NCI-H2081 treated with DMSO at 0.1 percent for 48 hours (cell line): ENCODE measurements at places on chromosomes 5 and 9.

- DNase-seq = no peak
These were observed 291.5 kb downstream of the ZSWIM6 start for GRCh38 chr5:61623401-61624069.

DNA sequence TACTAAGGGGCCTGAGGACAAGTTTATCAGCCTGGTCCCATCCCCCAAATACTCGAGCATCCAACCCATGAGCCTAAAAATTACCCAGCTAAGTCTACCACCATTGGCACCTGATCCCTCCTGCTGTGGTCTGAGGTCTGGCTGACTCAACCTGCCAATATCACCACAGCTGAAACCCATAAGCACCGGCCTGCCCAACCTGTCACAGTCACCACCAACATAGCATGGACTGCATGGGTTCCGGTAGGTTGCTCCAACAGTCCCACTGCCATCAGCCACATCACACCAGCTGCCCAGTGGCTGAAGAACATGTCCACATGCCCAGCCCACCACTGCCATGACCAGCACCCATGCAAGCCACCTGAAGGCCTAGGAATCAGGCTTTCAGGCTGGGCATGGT lies 495.0 kb downstream of the PRELID2 start:
- DNase-seq = no peak

- no peak for DNase-seq
These were observed 20.5 kb downstream of the ELP1 start for GRCh38 chr9:108913391-108913790.

DNA sequence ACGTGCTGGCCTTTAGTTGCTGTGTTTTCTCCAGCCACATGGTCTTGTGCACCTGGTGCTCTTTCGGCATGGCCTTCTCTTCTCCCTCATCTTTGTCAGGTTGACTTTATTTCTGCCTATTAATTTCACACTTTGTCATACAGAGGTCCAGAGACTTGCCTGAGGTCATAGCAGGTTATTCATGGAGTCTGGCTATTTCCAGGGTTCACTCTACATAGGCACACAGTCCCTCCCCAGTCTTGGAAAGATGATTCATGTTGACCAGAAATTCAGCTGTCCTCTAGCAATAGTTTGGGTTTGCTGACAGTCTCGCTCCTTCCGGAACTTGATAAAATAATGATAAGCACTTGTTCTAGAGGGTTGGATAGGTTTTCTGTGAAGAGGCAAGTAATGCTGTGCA lies 81.6 kb downstream of the ARHGAP26 start:
- no peak for DNase-seq

GRCh38 chr5:7837403-7837802 lies 13.5 kb downstream of the CFAP90 start:
- DNase-seq = no peak

DNA sequence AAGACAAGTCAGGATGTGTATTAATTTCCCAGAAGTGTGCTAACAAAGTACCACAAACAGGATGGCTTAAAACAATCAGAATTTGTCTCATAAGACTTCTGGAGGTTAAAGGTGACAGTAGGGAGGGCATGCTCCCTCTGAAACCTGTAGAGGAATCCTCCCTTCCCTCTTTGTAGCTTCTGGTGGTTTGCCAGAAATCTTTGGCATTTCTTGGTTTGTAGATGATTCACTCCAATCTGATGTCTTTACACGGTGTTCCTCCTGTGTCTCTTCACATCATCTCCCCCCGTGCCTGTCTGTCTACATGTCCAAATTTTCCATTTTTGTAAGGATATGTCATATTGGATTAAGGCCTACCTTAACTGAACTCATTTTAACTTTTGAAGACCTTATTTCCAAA lies 471.5 kb downstream of the ZNF608 start:
- no peak for DNase-seq

DNA sequence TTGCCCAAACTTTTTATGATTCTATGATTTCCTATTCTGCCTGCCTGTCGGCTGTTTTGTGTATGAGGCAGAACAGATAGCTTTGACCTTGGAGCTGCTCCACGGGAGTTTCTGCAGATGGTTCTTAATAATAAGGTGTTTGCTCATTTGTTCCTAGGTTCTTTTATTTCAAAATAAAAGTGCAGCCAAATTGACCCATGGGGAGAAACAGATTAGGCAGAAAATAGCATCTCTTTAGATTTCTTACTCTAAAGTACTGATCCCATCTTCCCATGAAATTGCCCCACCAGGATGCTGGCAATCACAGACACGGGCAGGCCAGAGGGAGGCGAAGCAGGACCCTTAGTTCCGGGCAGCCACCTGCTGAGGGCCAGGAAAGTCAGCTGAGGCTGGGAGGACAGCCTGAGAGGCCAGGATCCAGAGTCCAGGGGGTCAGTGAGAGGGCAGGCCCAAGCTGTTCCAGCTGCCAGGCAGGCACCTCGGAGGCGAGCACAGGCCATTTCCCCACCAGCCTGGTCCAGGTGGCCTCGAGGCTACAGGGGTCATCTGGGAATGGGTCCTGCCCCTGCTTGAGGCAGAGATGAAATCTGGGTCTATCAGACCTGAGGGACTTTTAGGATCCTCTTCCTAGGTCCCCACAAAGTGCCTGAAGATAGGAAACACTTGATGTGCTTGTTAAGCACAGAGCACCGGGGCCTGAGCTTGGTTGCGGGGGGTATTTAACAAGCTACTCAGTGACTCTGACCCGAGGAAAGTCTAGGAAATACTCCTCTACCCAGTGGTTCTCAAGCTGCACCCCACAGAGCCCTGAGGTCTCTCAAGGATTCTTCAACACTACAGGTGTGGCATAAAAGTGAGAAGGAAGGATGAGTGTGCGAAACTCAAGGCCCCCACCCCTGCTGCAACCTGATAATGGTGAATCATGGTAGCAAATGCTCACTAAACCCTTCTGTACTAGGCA lies 145.4 kb downstream of the CMYA5 start:
- DNase-seq = no peak

GRCh38 chr9:70609542-70610286 lies 195.3 kb upstream of the KLF9 start:
- no peak for DNase-seq

- no peak for DNase-seq
These were observed 200.1 kb downstream of the NSG2 start for GRCh38 chr5:174245516-174246075.

DNA sequence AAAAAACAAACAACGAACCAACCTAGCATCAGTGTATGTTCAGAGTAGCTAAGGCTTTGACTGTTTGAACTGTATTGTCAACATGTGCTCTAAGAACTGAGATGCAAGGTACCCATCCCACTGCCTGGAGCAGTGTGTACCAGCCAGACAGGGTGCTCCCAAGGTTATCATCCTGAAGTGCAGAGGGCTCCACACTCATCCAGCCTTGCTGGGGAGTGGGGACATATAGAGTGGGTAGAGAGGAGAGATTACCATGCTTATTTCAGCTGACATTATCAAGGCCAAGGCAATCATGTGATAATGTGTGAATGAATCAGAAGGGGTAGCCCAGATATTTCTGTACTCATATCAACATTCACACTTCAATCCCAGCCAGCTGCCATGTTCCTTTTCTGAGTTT lies 68.7 kb upstream of the ZNF622 start:
- no peak for DNase-seq

DNA sequence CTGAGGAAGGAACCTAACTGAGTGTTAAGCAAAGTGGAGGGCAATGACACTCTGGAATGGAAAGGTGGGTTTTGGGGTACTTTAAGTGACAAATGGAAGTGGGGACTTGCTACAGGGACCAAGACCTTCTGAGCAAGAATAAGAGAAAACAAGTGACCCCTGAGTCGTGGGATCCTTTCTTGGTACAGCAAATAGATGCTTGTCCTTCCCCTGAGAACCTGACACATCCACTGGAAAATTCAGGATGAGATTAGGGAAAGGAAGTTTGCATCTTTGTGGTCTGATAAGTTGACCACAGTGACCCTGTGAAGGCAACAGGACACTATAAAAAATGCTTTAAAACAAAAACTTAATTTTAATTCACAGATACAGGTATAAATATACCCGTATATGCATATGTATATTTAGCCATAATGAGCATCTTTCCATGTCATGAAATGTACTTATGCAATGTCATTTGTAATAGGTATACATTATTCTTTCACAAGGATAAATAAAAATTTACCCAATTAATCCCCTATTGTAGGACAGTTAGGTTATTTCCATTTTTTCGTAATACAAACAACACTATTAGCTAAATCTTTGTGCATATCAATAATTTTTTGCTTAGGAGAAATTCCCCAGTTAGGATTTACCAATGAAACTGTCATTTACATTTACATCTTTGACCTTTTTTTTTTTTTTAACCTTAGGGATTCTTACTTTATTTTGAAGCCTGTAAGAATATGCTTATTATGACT lies 2.0 kb upstream of the IRF1 start:
- no peak for DNase-seq

GRCh38 chr5:2511706-2512105 lies 239.8 kb downstream of the IRX2 start:
- no peak for DNase-seq

DNA sequence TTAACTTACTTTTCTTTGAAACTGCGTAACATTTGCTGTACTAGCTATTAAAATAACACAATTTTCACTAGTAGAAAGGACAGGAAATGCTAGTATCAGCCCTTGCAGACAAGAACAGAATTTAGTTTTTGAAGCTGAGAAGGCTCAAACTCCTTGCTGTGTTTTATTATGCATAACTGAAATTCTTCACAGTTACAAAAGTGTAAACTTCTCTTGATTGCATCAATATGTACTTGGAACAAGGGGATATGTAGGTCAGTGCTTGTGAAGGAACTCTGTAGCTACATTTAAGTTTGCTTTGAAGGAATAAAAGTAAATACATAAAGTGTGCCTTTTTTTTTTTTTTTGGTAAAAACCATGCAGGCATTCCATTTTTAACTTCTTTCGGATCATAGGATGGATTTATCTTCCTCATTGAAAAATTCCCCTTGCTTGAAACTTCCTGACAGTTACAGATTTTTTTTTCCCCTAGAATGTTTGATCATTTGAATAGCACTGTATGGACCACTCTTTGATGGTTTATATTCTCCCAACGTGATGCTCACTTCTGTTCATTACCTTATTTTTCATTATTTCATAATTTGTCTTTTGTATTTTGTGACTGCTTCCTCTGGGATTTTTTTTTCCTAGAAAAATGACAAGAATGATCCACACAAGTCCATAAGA lies 94.9 kb upstream of the DAB2 start:
- DNase-seq = no peak

DNA sequence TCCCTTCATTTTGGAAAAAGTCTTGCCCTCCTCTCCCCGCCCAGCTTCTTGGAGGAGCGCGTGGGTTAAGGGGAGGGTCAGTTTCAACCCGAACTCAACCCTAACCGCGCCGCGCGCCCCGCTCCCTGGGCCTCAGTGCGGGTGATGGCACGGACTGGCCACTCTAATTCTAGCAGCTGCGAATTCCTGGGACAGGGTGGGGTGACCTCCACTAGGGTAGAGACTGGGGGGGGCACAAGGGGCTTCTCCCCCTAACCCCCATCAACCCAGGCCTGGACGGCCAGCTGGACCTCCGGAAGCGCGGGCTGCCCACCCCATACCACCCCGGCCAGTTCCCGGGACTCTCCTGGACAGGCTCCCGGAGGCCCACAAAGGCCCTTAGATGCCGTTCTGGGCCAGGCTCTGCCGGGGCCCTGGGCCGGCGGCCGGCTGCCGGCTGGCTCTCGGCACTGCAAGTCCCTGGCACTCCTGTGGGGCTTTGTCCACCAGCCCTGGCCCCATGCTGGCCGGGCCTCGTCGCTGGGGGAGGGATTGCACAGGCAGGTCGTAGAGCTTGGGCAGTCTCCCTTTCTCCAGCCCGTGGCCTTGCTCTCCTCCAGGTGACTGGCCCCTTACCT lies 7.2 kb upstream of the PSD2 start:
- DNase-seq = no peak

DNA sequence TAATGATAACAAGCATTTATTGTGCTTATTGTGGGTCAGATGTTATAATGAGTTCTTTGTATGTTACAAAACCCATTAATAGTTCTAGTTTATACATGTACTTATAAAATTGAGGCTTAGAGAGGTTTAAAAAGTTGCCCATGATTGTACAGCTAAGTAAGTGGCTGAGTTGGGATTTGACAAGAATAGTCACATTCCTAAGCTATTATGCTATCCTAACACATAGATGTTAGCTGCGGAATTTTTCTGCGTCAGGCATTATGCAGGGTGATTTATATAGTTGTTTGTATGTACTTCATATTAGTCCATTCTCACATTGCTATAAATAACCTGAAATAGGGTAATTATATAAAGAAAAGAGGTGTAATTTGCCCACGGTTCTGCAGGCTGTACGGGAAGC lies 12.5 kb downstream of the COMMD10 start:
- DNase-seq = no peak

DNA sequence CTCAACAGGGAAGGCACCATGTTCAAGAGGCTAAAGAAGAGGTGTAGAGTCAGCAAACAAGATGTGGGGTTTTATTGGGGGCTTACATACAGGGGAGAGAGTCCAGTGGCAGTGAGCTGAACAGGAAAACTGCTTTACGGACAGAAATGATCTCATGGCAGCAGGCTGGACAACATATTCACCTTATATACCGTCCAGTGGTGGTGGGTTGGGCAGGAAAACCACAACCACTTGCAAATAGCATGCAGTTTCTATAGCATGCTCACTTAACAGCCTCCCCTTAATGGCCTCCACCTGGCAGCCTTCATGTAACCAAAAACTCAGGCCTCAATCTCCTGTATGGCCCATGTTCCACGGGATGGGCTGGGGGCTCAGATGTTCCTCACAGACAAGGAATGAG lies 5.4 kb downstream of the TNFSF8 start:
- no peak for DNase-seq

- DNase-seq = no peak
These were observed 774 bp upstream of the ADAMTS16 start for GRCh38 chr5:5139336-5139776.
